AG08396 (cell line): ENCODE measurements at places on chromosomes 12 and 14.

GRCh38 chr14:100592461-100592891 is 5.3 kb upstream of the BEGAIN start:
- no peak for DNase-seq

GRCh38 chr12:9163392-9163791 is 44.8 kb downstream of the PZP start:
- no peak for DNase-seq

- no peak for DNase-seq
Observed at GRCh38 chr12:67046062-67046461, 223.1 kb upstream of the CAND1 start.

DNA sequence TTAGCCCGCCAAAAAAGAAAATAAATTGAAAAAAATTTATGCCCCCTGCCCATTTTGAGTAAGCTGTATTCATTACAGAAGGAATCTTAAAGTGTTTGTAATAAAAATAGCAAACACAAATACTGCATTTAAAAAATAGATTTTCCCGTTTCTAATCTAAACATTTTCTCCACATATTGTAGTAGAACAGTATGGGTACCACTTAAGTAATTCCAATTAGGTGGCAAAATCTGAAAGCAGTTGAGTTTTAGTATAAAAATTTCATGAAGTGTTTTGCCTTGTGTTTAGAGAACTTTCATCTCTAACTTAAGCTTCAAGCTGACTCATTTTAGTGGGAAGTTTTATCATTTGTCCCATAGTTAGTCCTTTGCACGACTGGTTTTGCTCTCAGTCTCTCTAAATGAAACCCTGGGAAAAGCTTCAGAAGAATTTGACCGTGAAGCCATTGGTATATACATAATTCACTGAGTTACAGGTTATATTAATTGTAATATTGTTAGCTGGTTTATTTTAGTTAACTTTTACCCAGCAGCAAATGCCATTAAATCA is 214.6 kb downstream of the ERC1 start:
- DNase-seq = no peak

DNA sequence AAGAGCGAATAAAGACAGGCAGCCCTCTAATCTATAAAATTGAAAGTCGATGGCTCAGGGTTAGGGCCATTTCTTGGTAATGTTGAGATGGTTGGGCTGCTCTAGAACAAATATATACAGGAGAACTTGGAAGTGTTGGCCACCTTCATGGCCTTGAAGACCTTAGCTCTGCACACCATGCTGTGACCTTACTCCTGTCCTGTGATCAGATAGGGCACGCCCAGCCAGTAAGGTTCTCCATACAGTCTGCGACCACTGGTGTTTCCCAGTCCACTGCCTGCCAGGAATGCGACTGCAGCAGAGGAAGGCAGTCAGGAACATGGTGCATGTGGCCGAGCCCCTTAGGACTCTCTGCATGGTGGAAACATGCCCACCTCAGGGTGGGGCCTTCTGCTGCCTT is 73.2 kb upstream of the PSMA6 start:
- no peak for DNase-seq

GRCh38 chr12:98533723-98534251 is 18.4 kb downstream of the TMPO start:
- DNase-seq = no peak

DNA sequence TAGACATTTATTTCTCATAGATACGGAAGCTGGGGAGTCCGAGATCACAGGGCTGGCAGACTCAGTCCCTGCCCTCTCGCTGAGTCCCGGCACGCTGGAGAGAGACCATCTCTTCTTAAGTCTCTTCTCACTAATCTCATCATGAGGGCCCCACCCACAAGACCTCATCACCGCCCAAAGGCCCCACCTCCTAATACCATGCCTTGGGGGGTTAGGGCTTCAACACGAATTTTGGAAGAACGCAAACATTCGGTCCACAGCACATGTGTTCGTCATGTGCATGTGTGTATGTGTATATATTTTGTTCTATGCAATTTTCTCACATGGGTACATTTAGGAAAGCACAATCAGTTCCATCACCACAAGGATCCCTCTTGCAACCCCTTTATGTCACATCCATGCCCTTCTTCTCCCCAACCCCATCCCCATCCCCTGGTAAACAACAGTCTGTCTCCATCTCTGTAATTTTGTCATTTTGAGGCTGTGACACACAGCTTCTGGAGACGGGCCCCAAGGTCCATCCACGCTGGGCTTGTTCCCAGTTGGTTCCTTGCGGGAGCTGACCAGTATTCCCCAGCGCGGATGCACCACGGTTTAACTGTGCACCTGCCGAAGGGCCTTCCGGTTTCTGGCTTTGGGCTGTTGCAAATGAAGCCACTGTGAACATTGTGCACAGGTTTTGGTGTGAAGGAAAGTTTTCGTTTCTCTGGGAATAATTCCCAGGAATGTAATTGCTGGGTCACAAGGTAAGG is 317.5 kb upstream of the DIO3 start:
- no peak for DNase-seq

- DNase-seq = peak; percentile 91
Observed at GRCh38 chr14:74425525-74426201, 347 bp downstream of the SYNDIG1L start.

DNA sequence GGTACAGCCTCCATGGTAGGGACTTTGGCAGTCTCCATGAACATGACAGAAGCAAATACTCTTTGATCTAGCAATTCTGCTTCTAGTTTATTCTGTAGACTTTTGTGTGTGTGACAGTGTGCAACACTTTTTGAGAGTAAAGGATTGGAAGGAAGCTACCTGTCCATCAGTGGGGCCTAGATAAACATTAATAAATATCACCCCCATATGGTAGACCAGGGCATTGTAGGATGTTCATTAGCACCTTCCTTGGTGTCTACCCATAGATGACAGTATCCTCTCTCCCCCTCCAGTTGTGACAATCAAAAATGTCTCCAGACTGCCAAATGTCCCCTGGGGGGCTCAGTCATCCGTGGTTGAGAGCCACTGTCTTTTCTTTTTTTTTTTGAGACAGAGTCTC is 10.8 kb downstream of the SNRNP35 start:
- DNase-seq = no peak

GRCh38 chr14:95387826-95388445 is 68.2 kb upstream of the CLMN start:
- no peak for DNase-seq

DNA sequence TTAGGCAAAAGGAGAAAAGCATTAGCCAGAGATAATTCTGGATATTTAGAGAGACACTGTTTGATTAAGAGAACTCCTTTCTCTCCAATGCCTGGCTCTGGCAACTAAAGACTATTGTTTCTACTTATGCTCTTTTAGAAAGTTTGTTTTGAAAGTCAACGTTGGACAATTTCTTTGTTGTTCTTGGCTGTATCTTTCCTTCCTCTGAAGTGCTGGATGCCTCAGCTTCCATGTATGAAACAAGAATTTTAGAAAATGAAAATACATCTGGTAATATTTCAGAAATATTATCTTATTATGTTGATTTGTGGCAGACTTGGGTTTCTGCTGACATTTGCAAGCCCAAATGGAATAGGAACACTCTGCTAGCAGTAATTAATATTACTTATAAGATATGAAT is 382.6 kb downstream of the SNAPC1 start:
- no peak for DNase-seq

GRCh38 chr12:105025890-105026289 is 39.8 kb downstream of the NOPCHAP1 start:
- DNase-seq = peak; percentile 34

DNA sequence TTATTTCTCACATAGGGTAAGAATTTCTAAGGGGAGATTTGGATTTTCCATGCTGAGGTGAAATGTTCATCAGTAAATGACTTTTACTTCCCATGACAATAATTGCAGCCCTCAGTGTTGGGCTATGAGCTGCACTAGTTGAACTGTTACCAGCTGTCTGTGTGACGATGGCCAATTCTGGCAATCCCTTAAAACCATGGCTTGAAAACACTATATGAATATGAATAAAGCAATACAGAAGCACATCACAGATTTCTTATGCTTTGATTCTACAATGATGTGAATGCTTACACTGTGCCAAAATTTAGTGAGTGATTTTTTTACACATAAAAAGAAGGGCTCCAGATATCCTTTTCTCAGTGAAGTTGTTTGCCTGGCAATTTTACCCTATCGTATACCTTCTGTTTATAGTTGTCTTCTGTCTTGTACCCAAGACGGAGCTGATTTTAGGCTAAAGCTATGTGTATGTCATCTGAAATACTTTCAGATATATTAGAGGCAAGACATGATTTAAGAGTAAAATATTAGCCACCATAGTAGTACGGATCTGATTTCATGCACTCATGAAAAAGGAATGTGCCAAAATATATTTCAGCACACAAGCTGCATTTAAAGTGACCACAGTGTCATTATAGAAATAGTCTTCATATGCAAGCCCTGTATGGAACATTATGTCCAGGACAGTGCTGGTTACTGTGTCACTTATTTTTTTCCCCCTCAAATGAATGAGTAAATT is 52.0 kb downstream of the SLC38A4 start:
- peak; percentile 8 for DNase-seq

- no peak for DNase-seq
Observed at GRCh38 chr12:4052691-4053090, 179.5 kb upstream of the PARP11 start.

GRCh38 chr12:128381541-128381940 is 114.6 kb downstream of the TMEM132C start:
- no peak for DNase-seq

GRCh38 chr12:95859344-95859816 is 628 bp downstream of the SNRPF start:
- DNase-seq = peak; percentile 12

GRCh38 chr12:70543444-70543843 is 93.8 kb downstream of the PTPRB start:
- DNase-seq = peak; percentile 25

DNA sequence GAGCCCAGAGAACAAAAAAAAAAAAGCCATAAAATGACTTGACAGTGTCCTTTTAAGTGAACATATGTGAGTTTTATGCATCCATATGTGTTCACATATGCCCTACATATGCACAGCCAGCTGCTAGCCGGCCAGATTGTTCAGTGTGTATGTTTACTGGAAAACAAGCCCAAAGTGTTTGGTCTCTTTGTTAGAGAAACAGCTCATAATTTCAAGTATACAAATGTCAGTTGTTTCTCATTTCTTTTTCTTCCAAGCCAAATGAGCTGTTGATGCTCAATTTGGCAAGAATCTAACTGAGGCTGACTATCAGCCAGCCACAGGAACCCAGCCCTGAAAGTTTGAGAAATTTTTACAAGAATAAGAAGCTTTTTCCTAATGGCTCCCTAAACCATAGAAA is 60.8 kb upstream of the TSPAN8 start:
- DNase-seq = no peak

DNA sequence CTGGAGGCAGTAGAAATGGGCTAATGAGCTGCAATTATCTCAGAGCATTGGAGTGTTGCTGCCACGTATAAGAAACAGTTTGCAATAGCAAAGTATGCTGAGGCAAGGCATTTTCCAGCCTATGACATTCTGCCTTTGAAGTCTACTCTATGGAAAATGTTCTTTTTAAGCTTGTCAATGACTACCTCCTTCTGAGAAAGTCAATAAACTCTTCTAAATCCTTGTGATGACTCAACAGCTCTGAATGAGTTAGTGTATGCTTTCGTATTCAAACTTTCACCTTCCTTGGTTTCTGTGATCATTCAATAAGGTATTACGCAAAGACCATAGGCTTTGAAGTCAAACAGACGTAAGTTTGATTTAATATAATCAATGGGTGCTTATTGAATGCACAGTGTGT is 111.2 kb downstream of the CAPZA3 start:
- no peak for DNase-seq

GRCh38 chr12:46369095-46369473 is 3.5 kb downstream of the SLC38A2 start:
- no peak for DNase-seq

GRCh38 chr14:92650581-92651105 is 97.8 kb downstream of the LGMN start:
- no peak for DNase-seq
